Activated B cell treated with CpG ODN at 0.5 μM for 24 hours (primary cell): ENCODE measurements at places on chromosomes 12 and 14. TPM values are rescaled to one million over a fixed set of nuclear protein-coding genes. Genes with fewer than 3 reads are reported as not detected.

DNA sequence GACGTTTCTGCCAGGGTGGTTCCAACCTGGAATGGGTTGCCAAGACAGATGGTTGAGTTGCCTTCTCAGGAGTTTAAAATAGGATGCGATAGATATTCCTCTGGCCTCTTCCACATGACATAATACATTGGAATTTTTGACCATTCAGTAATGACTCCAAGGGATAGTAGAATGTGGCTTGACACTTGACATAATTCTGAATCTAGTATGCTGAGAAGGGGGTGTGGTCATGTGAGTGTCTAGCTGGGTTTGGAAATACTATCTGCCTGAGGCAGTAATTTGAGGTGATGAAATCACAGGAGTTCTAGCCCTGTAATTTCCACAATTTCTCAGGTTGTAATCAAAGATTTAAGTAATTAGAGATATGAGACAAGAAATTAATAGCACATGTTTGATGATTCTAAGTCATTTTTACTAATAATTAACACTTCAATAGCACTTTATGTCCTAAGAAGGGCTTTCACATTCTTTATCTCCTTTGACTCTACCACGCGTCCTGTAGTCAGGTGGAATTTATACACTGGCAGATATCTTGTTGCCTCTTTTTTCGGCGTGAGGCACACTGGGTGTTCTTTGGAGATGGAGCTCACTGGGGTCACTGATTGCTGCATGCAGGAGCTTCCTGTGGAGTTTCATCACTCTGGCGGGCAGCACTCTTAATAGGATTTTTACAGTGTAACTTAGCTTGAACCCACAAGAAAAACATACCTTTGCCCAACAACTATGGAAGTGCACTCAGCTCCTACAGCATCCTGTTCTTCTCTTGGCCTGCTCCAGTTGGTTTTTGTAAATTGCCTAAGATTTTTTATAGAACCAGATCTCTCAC lies 3.2 kb upstream of the AMIGO2 start:
- DNase-seq: no peak

DNA sequence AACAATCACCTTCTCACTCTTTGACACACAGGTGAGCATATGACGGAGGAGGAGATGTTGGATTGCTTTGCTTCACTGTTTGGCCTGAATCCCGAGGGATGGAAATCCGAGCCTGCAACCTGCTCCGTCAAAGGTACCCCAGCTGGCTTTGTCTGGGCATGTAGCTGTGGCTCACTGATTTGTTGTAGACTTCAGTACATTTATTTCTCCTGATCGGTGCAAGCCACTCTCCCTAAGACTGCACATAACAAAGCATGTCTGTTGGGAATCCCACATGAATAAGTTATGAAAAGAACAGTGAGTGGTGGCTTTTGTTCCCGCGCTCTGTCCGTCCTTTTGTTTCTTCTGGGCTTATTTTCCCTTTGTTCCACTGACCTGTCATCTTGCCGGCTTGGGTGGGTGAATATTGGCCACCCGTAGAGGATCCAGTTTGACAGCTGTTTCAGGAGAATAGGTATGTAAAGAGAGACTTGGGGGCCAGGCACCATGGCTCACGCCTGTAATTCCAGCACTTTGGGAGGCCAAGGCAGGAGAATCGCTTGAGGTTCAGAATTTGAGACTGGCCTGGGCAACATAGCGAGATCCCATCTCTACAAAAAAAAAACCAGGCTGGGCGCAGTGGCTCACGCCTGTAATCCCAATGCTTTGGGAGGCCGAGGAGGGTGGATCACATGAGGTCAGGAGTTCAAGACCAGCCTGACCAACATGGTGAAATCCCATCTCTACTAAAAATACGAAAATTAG lies 20.0 kb upstream of the BCL7A start:
- DNase-seq: no peak

DNA sequence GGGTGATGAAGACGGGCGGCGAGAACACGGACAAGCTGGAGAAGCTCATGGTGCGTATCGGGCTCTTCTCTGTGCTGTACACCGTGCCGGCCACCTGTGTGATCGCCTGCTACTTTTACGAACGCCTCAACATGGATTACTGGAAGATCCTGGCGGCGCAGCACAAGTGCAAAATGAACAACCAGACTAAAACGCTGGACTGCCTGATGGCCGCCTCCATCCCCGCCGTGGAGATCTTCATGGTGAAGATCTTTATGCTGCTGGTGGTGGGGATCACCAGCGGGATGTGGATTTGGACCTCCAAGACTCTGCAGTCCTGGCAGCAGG lies 1.9 kb downstream of the FZD10 start:
- no peak for DNase-seq

DNA sequence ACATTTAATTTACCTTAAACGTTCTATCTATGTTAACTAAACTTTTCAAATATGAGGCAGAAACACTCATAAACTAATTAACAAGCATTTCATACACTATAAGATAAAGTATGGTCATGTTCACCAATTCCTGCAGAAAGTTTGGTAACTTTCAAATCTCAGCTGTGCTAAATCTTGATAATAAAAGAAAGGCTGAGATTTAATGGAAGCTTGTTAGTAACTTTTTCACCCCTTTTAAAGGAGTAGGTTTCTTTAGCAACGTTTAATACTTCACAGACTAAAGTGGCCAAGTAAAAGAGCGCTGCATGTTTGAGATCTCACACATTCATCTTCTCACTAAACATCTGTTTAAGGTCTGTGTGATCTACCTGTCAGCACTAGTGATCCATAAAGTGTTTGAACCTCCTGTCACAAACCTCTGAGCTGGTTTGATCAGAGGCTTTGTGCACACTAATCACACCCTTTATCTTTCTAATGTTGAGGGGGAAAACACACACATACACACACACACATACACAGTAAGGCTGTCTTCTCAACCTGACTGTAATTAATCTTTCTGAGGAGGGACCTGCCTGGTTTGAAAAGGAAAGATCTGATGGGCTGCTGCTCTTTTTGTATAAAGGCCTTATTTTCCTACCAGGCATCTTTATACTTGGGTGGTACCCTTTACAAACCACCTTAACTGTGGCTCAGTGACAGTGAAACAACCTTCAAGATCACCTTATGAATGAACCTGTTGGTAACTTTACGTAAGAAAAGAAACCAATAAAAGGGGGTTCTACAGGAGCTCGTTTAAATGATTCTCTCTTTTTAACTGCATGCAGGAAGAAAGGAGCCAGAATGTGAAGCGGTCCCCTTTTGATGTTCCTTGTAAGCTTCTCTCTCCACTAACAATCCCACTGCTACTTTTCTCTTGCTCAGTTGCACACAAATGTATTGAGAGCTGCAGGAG lies 244.2 kb downstream of the SOX5 start:
- DNase-seq: no peak

DNA sequence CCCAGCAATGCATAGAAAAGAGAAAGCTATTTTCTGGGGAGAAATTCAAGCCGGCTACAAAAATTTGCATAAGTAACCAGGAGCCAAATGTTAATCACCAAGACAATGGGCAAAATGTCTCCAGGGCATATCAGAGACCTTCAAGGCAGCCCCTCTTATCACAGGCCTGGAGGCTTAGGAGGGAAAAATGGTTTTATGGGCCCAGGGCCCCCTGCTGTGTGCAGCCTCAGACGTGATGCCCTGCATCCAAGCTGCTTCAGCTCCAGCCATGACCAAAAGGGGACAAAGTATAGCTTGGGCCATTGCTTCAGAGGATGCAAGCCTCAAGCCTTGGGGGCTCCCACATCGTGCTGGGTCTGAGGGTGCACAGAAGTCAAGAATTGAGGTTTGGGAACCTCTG lies 15.8 kb downstream of the TMEM233 start:
- no peak for DNase-seq

GRCh38 chr14:89325299-89325883 lies 91.6 kb downstream of the FOXN3 start:
- no peak for DNase-seq

GRCh38 chr14:76940021-76940760 lies 88.3 kb downstream of the IRF2BPL start:
- DNase-seq: no peak

DNA sequence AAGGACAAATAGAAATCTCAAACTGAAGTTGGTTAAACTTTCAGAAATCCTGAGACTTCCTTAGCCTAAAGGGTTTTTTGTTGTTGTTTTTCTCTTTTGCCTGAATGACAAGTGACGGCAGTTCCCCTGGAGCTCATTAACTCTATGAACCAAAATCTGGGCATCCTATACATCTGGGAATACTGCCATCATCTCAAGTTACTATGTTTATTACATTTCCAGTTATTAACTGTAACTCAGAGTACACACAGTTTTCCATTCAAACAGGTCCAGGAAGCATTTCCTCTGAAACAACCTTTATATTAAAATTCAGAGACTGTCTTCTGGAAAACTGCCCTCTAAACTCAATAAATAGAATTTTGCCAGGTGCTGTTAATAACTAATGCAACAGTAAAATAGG lies 55.6 kb upstream of the CDKL1 start:
- no peak for DNase-seq

GRCh38 chr14:91770185-91770584 lies 38.3 kb upstream of the CATSPERB start:
- DNase-seq: no peak

DNA sequence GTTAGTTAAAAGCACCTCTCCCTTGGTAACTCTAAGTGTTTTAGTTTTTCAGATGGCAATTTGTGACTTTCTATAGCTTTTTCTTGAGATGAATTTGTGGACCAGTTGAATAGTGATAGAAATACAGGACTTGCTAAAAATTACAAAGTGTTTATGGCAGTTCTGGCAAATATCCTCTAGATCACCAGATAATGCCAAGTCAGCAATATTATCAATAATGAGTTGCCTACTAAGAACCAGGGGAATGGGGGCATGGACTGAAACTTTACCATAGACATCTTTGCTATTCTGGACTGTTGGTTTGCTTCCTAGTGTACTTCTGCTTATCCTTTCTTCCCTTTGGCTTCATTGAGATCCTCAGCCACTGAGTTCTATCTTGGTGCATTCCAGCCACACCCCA lies 584.2 kb downstream of the DIO2 start:
- no peak for DNase-seq

DNA sequence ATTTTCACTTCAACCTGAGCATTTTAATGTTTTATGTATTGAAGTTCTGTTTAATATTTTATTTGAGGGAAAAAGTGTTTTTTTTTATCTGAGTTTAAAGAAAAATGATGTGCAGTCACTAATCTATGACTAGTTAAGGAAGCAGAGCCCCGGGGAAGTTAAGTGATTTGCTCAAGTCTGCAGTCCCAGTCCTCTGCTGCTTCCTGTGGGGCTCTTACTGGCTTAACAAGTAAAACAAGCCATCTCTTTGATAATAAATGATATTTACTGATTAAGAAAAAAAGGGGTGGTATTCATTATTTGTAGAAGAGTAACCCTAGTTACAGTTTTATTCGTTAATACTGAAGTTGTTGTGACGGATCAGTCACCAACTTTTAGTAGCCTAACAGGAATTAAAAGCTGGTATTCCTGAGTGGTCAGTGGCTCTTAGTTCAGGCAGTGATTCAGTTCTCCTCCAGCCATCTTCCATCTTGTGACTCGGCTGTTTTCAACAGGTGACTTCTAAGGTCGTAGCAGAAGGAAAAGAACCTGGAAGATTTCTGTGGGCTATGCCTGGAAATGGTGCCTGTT lies 21.7 kb downstream of the BICDL1 start:
- DNase-seq: no peak

GRCh38 chr12:28065889-28066630 lies 93.5 kb upstream of the PTHLH start:
- no peak for DNase-seq

GRCh38 chr14:58131386-58131785 lies 20.6 kb downstream of the ARMH4 start:
- no peak for DNase-seq

DNA sequence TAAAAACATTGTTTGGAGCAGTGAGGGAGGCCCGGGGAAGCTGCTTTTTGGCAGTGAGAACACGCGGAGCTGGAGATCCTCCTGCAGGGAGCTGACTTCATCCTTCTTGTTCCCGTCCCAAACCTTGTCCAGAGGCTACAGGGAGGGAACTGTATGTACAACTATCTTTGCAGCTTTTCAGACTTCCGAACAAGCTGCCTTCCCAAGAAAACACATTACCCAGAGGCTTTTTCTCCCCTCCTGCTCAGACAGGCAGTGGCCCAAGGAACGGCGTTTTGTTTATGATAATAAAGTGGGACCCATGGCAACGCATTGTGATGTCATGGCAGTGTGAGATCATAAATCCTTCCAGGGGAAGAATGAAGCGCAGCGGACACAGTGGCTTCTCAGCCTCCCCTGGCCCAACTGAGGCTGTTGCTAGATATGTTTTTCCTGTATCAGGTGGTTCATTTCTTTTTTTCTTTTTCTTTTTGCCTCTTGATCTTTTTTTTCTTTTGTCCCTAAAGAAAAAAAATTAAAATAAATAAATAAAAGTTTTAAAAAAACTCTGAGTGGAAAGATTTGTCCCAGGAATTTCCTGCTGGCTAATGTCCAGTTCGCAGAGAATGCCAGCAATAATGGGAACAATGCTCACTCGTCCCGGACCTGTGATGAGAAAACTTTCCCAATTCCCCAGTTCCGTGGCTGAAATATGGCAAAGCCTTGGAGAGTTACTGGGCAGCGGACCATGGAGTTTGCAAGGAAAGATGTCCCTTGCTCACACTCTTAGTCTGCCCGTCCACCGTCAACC lies 103.4 kb upstream of the MAP1LC3B2 start:
- DNase-seq: no peak

DNA sequence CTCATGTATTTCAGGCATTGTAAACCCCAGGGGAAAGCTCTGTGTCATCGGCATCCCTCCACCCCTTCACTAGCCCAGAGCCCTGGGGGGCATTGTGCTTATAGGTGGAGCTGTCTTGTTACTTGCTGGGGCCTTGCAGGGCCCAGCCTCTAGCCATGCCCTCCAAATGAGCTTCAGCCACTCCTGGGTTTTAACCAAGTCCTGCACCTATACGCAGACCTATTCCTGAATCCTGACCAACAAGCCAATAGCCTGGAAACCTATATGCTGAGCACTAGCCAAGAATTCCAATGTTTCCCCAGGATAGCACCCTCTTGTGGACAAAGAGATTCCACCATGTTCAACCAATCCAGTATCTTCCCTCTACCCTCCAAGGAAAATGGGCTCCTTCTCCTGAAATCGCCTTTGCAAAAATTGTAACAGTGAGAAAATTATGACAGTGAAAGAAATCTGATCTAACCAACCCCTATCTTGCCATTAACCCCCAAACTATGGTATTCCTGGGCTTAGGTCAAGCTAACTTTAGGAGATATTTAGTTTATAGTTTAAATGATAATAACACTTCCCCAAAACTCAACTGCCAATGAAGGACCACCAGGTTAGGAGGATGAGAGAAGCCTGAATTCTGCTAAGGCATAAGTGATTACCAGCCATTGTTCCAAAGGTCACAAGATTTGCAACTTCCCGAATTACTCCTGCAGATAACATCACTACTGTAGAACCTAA lies 55.5 kb downstream of the TTC7B start:
- no peak for DNase-seq

Gene CPM
- total RNA-seq: 6.3 and 10.1 TPM in 2 replicates

Gene SERPINA1
- 0.31 TPM in 1 of 2 replicates, not detected in the other for total RNA-seq

Gene TMEM119
- total RNA-seq: not detected in 2 replicates

Gene CACNA1C
- total RNA-seq: 0.02 TPM in 2 replicates

Gene FAM161B
- total RNA-seq: 2.3 TPM in 2 replicates

Gene ADAMTS20
- total RNA-seq: not detected in 2 replicates

Gene IGF1
- 0.27 TPM in 1 of 2 replicates, not detected in the other for total RNA-seq

Gene RESF1
- 286 and 299 TPM in 2 replicates for total RNA-seq

Gene HOXC12
- total RNA-seq: not detected in 2 replicates

Gene CDH24
- total RNA-seq: 0.73 and 1.3 TPM in 2 replicates

Gene ATP23
- total RNA-seq: 3.0 and 3.9 TPM in 2 replicates
